ENCODE measurements at places on chromosomes 7 and 10. TPM values are rescaled to one million over a fixed set of nuclear protein-coding genes. Genes with fewer than 3 reads are reported as not detected.

LRIT1 gene
- not detected for total RNA-seq

CCDC146 gene
- total RNA-seq = 0.14 TPM

PNLIPRP2 gene
- total RNA-seq = not detected

AS3MT gene
- total RNA-seq = 1.2 TPM

CRYGN gene
- not detected for total RNA-seq

SH3PXD2A gene
- 2.8 TPM for total RNA-seq

BLNK gene
- not detected for total RNA-seq

AZGP1 gene
- not detected for total RNA-seq

TAS2R3 gene
- total RNA-seq = not detected

MTG1 gene
- total RNA-seq = 65.6 TPM

GHRHR gene
- not detected for total RNA-seq

CFAP58 gene
- total RNA-seq = not detected

MSS51 gene
- total RNA-seq = 0.41 TPM

CYP26C1 gene
- total RNA-seq = not detected

HHEX gene
- total RNA-seq = 0.64 TPM

CADPS2 gene
- 8.6 TPM for total RNA-seq

ZNF282 gene
- total RNA-seq = 20.2 TPM

Data from Caki2 (cell line).